Cardiac muscle cell (in vitro differentiated cells and primary cell): ENCODE measurements at places on chromosomes 3 and 15.
A peak's percentile ranks its signal among the peaks of the same experiment; 100 is the strongest.

DNA sequence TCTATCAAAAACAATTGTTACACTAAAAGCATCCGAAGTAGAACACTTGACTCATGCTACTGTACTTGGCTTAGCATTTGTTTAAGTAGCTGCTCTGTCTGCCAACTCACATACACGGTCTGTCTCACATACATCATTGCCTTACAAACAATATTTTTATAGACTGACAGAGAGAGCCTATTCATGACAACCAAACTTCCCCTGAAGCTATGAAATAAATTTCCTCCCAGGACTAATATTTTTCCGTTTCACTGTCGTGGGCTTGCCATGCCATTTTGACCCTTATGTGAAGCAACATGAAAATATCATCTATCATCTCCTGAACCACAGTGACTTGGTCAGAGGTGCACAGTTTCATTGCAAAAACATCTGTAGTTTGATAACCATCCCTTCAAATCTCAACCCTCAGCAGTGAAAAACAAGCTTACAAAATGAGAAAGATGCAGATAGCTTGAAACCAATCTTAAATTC lies 66.5 kb upstream of the PYGO1 start:
- DNase-seq = peak; percentile 11
- peak overlapping the region; percentile 37 for H3K27ac ChIP-seq
- peaks cover 12% of the 10 kb centered on the region for H3K36me3 ChIP-seq
- no peaks in the 10 kb centered on the region for H3K27me3 ChIP-seq

- H3K27ac ChIP-seq = no peak overlapping the region
- no peak overlapping the region for H3K4me3 ChIP-seq
- no peaks in the 10 kb centered on the region for H3K27me3 ChIP-seq
Observed at GRCh38 chr3:23874359-23875112, 42.3 kb downstream of the NKIRAS1 start.

- no peaks in the 10 kb centered on the region for H3K27me3 ChIP-seq
- no peak overlapping the region for H3K4me3 ChIP-seq
- no peak for DNase-seq
- H3K36me3 ChIP-seq = no peaks in the 10 kb centered on the region
- H3K27ac ChIP-seq = no peak overlapping the region
Observed at GRCh38 chr3:195005759-195006510, 265.0 kb downstream of the XXYLT1 start.

- H3K27ac ChIP-seq = no peak overlapping the region
- no peaks in the 10 kb centered on the region for H3K4me1 ChIP-seq
- no peak for DNase-seq
- H3K4me3 ChIP-seq = no peak overlapping the region
Observed at GRCh38 chr15:34889476-34889875, 80.1 kb downstream of the AQR start.

- H3K27me3 ChIP-seq = no peaks in the 10 kb centered on the region
- no peaks in the 10 kb centered on the region for H3K36me3 ChIP-seq
- no peak for DNase-seq
- peak overlapping the region; percentile 76 for H3K27ac ChIP-seq
Observed at GRCh38 chr3:126750756-126751121, 46.7 kb downstream of the CHCHD6 start.

- H3K27ac ChIP-seq = no peak overlapping the region
- H3K36me3 ChIP-seq = no peaks in the 10 kb centered on the region
- H3K27me3 ChIP-seq = no peaks in the 10 kb centered on the region
- DNase-seq = no peak
Observed at GRCh38 chr3:119619094-119619493, 21.4 kb downstream of the PLA1A start.

- H3K36me3 ChIP-seq = no peaks in the 10 kb centered on the region
- H3K27me3 ChIP-seq = no peaks in the 10 kb centered on the region
- H3K27ac ChIP-seq = no peak overlapping the region
- no peaks in the 10 kb centered on the region for H3K4me1 ChIP-seq
- DNase-seq = no peak
- no peak overlapping the region for H3K4me3 ChIP-seq
Observed at GRCh38 chr3:157059181-157059580, 100.8 kb downstream of the CCNL1 start.

DNA sequence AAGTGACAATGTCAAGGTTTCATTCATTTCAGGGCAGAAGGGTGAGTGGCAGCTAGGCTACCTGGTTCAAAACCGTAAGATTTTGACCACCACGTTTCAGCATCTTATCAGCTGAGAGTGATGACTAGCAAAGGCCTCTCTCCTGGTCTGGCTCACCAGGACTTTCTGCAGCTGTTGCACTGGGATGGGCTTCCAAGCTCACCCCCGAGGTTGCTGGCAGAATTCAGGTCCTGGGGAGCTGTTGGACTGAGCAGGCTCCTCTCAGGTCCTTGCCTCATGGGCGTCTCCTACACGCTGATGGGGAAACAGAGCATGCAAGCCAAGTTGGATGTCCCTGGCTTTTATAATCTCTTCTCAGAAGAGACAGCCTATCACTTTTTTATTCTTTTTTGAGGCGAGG lies 88.8 kb upstream of the RNU6-1 start:
- no peaks in the 10 kb centered on the region for H3K36me3 ChIP-seq
- no peaks in the 10 kb centered on the region for H3K27me3 ChIP-seq
- peak overlapping the region; percentile 93 for H3K27ac ChIP-seq
- H3K4me3 ChIP-seq = no peak overlapping the region
